ENCODE measurements at places on chromosomes 5 and 9.

DNA sequence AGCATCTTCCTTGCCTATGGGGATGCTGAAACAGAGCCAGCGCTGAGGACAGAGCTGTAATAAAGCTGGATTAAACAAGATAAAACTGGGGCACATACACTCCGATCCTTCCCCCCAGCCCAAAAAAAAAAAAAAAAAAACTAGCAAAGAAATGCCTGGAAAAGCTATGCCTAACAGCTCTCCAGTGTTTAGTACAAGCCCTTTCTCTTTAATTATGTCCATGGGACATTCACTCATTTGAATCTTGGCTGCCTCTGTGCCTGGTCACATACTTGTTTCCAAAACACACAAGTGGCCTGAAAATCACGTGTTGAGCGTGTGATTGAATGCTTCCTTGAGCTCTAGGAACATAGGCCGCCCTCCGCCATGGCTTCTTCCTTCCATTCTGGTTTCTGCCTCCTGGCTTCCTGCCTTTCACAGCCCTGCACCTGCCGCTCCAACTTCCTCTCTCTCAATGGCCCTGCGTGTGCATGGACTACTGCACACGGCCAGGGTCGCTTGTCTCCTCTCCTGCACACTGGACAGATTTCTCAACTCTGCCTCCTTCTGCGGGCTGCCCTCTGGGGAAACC is 111.0 kb upstream of the RETREG1 start:
- DNase-seq, result peak; percentile 87

- DNase-seq, result no peak
These were observed 3.9 kb upstream of the GHR start for GRCh38 chr5:42419294-42419693.

- DNase-seq, result no peak
These were observed 4.3 kb downstream of the CACFD1 start for GRCh38 chr9:133463864-133464615.

DNA sequence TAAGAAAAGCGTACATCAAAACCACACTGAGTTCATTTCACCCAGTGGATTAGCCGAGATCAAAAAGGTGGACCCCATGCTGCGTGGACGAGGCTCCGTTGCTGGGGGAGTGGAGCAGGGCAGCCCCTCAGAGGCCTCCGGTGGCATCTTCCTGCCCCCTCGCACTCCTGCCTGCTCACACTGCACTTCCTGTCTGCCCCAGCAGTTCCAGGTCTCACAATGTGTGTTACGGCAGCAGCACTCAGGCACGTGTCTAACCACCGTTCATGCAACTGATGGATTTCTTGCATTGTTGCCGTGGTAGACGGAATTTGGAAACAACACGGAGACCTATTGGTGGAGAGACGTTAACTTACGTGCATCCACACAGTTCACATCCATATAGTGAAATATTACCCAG is 196.6 kb upstream of the OTULINL start:
- no peak for DNase-seq

- DNase-seq, result no peak
These were observed 1.0 kb upstream of the RABL6 start for GRCh38 chr9:136806631-136807201.

GRCh38 chr9:35374436-35374835 is 115.5 kb upstream of the RUSC2 start:
- DNase-seq, result no peak

- peak; percentile 34 for DNase-seq
These were observed 62.3 kb downstream of the CXXC5 start for GRCh38 chr5:139710319-139711066.

DNA sequence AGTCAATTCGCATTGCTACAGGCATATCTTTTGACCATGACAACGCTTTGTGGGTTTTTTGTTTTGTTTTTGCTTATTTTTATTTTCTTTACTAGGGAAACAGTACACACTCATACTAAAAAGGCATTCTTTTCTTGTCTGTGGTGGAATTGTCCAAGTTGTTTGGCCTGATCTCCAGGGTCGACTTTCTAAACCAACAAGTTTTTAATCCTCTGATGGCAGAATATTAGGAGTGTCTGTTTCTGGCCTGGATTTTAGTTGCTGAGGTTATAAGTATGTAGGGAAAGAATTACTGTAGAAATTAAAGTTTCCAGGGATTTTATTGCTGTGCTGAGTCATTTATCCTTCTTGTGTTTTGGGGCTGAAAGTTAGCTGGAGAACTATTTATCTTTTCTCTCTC is 218.5 kb downstream of the TAF11L14 start:
- no peak for DNase-seq

- DNase-seq, result no peak
These were observed 117.1 kb upstream of the TUT7 start for GRCh38 chr9:86471171-86471815.

DNA sequence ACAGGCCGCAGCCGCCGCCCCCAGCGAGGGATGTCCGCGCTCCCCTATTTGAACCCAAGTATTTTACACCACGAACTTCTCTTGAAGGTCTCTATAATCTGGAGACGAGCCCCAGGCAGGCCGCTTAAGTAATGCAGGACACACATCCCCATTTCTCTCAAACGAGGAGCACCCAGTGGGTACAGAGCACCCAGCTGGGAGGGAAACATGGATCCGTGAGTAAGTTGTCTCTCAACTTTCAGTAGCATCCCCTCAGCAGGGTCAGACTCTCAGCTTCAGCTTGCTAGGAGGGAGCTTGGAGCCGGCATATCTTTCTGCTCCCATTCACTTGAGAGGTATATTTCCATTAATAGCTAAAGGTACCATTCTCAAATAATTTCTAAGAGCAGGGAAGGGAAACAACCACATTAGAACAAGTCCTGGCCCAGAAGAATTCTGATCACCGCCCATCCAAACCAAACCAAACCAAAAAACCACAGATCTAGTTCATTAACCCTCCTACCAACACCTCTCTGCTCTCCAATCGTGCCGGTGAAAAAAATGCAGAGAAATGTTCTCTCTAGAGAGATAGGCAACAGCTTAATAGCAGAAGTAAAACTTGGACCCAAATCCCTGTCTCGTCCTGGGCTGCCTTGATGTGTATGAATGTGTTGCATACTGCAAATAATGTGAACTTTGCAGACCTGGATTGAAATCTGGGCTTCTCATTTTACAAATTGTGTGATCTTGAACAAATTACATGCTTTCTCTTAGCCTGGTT is 910 bp downstream of the TDRD7 start:
- peak; percentile 35 for DNase-seq

DNA sequence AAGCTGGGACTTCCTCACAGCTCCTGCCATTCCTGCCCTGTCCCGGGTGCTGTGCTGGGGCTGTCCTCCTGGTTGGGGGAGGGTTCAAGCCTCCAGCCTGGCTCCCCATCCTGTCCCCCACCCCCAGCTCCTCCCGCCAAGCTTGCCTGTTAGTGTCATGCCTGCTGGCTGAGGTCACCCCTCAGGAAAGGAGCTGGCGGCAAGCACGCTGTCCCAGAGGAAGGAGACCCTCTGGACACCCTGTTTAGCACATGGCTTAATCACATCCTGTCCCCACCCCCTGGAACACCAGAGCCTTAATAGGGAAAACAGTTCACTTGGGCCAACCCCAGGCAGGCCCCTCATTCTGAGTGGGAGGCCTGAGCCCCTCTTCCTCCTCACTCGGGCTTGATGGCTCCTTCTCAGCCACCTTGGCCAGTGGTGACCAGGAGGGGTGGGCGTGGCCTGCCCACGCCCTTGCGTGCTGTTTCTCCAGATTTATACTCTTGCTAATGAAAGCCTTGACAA is 9.2 kb upstream of the PHYHD1 start:
- no peak for DNase-seq
